CD4-positive, alpha-beta T cell (primary cell): ENCODE measurements at places on chromosomes 6 and 20.

DNA sequence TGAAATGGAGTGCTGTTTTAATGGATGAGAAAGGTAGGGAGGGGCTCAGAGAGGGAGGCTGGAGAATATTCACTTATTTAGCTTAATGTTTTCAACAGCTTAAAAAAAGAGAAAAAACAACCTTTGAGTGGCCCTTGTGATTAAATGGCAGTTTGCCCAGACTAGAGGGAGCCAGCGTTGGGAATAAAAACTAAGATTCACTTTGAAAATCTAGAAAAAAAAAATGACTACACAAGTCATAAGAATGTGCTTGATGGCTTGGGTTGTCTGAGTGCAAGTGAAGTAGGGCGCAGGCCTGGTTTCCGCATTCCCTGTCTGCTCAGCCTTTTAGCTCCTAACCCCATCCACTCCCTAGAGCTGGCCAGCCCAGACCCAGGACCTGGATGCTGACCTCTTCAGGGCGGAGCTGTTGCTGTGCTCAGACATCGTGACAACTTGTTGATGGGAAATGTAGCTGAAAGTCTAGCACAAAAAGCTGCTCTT is 28.9 kb downstream of the UTRN start:
- DNase-seq = no peak

- no peak for DNase-seq
These were observed 70.4 kb downstream of the BACH2 start for GRCh38 chr6:90226257-90226656.

DNA sequence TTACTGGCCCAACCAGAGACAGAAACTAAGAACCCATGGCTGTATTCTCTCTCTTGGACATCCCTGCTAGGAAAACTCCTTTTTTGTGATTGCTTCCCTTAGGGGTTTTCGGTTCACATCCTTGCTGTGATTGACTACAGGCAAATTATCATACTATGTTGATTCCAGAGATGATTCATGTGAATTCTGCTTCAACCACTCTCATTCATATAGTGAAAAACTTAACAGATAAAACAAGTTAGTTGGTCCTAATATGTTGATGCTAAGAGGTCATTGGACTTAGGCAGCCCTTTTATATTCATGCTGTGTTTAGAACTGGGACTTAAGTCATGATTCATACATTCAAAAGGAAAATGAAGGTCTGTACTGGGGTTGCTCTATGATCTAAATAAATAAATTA is 76.9 kb upstream of the CCN2 start:
- no peak for DNase-seq

- DNase-seq = peak; percentile 5
These were observed 20.8 kb downstream of the HLA-DRA start for GRCh38 chr6:32460528-32460927.

GRCh38 chr20:53847139-53847836 is 223.1 kb downstream of the BCAS1 start:
- DNase-seq = no peak

DNA sequence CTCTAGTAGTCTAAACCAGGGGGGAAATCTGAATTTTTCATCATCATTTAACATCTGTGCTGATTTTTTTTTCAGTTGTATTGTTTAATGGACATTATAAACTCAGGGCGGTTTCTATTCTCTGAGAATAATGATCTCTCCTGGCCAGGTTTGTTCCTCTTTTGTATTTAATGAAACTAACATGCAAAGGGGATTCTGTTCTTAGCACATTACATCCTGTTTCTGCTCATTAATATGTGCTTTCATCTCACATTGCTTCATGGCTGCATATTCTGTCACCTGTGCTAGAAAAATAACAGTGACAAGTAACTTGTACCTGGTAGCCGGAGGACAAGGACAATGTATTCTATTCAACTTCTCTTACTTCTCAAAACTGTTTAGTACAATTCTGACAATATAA is 806 bp downstream of the HLA-DOB start:
- DNase-seq = no peak

DNA sequence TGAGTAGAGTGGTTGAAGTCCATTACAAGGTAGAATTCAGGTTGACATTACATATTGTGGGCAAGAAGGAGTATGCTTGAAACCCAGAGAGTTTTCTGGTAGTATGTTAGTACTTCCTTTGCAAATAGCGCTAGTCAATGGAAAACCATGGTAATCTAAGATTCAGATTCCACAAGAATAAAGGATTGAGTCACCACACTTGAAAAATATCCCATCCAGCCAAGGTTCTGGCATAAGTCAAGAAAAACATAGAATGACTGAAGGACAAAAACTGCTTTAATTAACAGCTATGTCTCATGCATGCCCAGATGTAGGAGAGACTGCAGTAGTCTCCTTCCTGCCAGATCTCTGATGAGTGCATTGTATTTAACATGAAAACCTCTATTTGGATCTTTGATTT is 469.8 kb downstream of the BMP2 start:
- no peak for DNase-seq

DNA sequence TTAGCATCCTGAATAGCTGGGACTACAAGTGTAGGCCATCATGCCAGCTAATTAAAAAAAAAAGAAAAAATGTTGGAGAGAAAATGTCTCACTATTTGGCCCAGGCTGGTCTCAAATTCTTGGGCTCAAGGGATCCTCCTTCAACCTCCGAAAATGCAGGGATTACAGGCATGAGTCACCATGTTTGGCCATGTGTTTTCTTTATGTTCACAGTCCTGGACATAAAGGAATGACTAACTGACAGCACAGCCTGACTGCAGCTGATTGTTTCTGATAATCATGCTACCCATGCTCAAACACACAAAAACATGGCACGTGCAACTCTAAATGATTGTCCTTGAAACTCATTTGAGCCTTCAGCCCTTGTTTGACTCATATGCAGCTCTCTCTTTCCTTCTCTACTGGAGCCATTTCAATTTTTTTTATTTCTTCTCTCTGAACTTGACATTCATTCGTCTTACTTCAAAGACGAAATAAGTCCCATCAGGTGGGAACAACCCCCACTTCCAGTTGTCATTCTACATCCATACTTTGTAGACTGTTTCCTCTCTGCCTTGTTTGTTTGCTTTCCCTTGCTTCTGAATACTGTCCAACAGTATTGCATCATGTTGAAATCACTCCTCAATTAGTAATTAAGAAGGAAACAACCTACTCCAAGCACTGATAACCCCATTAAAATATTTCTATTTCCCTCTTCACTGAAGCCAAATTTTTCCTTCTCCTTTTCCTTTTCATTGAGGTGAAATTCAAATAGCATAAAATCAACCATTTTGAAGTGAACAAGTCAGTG is 413.0 kb downstream of the BMP2 start:
- no peak for DNase-seq

DNA sequence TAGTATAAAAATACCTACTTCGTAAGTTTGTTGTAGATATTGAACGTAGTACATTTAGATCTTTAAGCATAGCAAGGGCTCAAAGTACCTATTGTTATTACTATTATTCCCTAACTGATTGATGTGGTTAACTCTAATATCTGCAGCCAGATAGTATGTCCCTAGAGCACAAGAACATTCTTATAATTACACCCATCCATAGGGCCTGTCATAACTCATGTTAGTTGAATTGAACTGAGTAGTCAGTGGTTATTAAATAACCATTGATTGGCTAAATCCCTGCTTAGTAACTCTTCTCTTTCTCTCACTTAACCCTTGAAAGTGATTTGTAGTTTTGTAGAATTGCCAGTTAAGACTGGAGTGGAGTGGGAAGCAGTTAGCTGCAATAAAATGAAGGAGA is 207.5 kb upstream of the HS3ST5 start:
- DNase-seq = no peak
